ENCODE measurements at places on chromosomes 6 and 20. TPM values are rescaled to one million over a fixed set of nuclear protein-coding genes. Genes with fewer than 3 reads are reported as not detected.

DNA sequence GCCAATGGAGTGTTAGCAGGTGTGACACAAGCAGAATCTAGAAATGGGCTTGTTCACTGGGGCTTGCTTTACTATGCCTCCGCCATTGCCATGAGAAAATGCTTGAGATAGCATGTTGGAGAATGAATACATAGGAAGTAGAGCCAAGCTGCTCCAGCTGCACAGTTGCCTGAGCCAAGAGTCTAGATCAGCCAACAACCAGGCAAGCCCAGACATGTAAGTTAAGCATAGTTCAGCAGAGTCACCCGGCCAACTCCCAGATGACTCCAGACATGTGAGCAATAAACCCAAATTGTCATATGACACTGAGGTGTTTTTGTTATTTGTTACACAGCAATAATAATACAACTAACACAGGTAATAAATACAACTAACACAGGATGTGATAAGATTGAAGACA is 167.9 kb downstream of the HAO1 start:
- no peak for DNase-seq

DNA sequence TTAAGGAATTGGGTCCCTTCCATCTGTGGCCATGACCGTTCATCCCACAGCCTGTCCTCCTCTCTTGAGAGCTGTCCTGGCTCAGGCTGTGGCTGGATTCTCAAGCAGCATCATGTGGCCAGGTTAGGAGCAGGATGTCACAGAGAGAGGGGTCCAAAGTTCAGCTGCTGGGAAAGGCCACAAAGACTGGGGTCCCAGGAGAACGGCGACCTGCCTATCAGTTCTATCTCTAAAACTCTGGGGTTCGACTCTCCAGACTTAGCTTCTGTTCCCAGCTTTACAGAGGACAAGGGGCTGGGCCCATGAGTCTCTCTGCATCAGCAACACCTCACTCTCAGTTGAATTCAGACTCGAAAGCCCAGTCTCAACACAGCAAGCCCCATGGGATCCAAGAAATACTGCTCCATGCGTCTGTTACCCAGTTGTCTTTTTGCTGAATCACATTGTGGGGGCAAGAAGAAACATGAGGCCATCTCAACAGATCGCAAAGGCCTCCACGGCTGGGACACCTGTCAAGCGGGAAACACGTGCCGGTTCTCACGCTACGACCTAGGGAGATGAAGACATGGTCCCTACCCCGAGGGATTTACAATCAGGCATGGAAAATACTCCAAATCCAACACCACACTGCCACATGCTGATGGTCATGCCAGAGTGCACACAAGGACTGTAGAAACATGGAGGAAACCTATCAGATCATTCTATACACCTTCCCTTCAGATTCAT is 95.4 kb downstream of the SLC22A23 start:
- DNase-seq, result no peak

GRCh38 chr6:56419191-56419590 is 171.8 kb upstream of the COL21A1 start:
- DNase-seq, result no peak

DNA sequence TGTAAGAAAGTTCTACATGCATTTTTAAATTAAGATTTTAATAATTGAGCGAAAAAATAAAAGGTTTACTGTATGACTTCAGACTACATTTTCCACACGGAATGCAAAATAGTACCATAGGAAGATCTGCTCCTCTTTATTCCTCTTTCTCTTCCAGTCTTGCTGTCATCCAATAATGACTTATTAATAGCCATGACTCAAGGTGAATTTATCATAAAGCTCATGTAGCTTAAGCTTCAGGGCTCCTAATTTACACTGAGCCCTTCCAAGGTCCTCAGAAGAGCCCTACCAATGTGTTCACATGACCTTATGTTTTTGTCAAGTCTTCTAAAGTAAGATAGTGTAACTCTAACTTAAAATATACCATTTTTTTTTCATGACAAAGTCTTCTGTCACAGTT is 510.1 kb downstream of the PHF3 start:
- no peak for DNase-seq

- no peak for DNase-seq
These were observed 1339.5 kb upstream of the MAP3K7 start for GRCh38 chr6:91926361-91926760.

- DNase-seq, result no peak
These were observed 157.3 kb downstream of the BACH2 start for GRCh38 chr6:90139272-90139817.

- no peak for DNase-seq
These were observed 79.4 kb downstream of the IRF4 start for GRCh38 chr6:470901-471448.

TRAPPC3L gene
- not detected for total RNA-seq

DNA sequence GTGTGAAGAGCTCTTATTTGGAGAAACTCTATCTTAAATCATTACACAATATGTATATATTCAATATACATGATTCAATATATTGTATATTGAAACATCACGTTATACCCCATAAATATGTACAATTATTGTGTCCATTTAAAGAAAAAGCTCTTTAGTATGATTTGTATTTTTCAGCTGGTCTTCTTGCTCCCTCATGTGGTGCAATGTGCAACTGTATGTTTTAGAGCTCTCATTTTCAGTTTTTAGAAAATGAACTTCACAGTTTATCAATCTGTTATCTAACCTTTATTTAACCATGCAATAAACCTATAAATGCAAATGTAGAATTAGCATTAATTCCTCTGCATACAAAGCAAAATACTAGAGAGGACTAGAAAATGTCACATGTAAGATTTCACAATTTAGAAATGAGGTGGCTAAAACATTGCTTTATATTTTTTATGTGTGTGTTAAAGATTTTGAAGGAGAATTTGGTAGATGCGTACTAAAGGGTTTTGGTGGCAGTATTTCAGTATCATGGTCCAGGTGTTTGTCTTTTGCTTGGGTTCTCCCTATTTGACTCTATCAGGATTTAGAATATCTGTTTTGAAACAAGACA is 167.1 kb downstream of the PHF3 start:
- DNase-seq, result no peak

DNA sequence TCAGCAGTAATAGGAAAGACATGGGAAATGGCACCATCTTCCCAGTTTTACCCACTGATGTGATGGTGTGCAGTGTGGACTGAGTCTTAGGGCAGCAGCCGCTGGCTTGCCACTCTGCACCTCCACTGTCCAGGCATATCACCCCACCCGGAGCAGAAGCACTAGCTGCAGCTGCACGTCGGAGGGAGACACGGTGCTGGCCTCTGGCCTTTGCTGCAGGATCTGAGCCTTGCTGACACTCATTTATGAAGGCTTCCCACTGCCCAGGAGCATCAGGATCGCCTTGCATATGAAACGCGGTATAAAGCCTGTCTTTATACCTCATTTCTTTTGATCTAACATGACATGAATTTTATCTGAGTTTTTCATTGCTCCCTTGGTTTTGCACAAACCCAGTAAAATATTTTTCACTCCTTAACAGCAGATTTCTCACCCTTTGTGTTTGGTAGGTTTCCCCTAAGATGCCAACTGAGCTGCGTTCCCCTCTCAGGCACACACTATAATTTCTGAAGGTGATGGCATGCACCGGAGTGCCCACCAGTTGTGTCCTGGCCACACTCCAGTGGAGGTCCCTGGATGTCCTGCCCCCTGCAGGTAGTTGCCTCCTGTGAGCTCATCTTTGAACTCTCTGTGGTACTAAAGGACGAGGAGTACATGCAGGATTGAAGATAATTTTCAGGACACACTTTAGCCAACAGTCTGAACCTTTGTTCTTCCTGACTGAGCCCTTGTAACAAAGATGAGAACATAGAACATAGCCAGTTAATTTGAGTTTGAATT is 9.0 kb upstream of the EXOC2 start:
- DNase-seq, result no peak

DNA sequence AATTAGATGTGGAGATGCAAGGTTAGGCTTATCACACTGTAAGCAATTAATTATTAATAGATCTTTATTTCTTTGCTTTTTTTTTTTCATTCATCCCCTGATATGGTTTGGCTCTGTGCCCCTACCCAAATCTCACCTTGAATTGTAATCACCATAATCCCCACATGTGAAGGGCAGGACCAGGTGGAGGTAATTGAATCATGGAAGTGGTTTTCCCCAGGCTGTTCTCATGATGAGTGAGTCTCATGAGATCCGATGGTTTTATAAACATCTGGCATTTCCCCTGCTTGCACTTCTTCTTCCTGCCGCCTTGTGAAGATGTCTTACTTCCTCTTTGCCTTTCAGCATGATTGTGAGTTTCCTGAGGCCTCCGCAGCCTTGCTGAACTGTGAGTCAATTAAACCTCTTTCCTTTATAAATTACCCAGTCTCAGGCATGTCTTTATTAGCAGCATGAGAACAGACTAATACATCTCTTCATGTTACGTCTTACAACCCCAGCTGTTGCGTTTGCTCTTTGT is 333.8 kb downstream of the CDH26 start:
- DNase-seq, result peak; percentile 31

CYP39A1 gene
- total RNA-seq, result under 0.01 TPM

DNA sequence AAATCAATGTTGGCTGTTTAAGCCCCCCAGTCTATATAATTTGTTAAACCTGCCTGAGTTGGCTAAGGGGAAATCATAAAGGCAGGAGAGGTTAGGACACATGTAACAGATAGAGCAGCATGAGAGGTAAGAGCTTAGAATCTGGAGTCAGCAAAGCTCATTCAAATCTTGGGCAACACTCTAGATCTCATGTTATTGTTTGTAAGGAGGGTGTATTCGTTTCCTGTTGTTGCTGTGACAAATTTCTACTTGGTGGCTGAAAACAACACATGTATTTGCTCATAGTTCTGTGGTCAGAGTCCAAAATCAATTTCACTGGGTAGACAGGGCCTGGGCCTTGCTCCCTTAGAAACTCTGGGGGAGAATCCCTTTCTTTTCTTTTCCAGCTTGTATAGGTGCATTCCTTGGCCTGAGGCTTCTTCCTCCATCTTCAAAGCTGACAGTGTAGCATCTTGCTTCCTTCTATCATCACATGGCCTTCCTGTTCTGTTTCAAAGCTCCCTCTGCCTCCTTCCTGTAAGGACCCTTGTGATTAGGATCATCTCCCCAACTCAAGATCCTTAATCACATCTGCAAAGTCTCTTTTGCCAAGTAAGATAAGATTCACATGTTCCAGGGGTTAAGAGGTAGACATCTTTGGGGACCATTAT is 4.4 kb downstream of the LY86 start:
- no peak for DNase-seq

- no peak for DNase-seq
These were observed 70.0 kb upstream of the SRSF6 start for GRCh38 chr20:43387737-43388136.

EEF1A2 gene
- total RNA-seq, result 0.27 TPM

IL17F gene
- total RNA-seq, result not detected

- DNase-seq, result no peak
These were observed 145.5 kb upstream of the RNF24 start for GRCh38 chr20:4160761-4161305.

GRCh38 chr20:54140927-54141566 is 32.7 kb downstream of the CYP24A1 start:
- no peak for DNase-seq

HLA-DPA1 gene
- total RNA-seq, result 618 TPM

- DNase-seq, result peak; percentile 89
These were observed 306.5 kb upstream of the RUNX2 start for GRCh38 chr6:45021676-45022075.

DNA sequence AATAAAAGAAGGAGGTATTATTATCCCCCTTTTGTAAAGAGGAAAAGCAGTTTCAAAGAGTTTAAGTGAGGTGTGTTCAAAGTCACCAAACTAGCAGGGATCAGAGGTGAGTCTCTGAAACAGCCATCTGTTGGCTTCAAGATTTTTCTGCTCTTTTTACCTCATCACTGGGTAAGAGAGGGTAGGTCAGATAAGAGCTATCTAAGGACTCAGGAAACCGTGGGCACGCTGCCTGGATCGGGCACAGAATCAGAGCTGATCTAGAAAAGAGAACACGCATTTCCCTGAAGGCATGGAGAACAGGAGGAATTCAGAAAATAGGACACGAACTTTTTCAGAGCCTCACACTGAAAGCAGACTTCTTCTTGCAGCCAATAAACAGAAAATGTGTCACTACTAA is 65.8 kb upstream of the LY86 start:
- DNase-seq, result no peak

GRCh38 chr6:52106994-52107393 is 19.6 kb upstream of the PKHD1 start:
- no peak for DNase-seq

DEFB124 gene
- not detected for total RNA-seq

SLC52A3 gene
- 2.2 TPM for total RNA-seq

NKX2-4 gene
- not detected for total RNA-seq

GRCh38 chr6:43294536-43294935 is 3.5 kb upstream of the SLC22A7 start:
- no peak for DNase-seq

DNA sequence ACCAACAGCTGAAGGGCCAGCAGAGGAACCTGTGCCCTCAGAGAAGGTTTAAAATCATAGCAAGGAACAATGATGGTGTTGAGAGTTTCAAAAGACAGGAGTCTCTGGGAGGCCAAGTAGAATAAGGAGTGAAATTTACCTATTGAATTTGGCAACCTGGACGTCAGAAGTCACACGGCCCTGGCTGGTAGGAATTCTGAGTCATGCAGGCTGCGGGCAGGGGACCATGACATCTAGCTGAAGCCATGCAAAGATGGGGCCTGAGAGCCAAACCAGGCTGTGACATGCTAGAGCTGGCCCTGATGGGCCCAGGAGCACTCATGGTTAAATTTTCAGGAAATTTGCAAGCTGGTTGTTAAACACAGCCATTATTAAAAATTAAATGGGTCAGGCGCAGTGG is 64.0 kb upstream of the SNX9 start:
- DNase-seq, result no peak

GRCh38 chr6:99066044-99066443 is 118.3 kb upstream of the FBXL4 start:
- no peak for DNase-seq

All from hematopoietic multipotent progenitor cell (in vitro differentiated cells).